ENCODE measurements at places on chromosomes 7 and 10.

GRCh38 chr7:631964-632830, 94.3 kb upstream of the DNAAF5 start:
- DNase-seq: no peak

DNA sequence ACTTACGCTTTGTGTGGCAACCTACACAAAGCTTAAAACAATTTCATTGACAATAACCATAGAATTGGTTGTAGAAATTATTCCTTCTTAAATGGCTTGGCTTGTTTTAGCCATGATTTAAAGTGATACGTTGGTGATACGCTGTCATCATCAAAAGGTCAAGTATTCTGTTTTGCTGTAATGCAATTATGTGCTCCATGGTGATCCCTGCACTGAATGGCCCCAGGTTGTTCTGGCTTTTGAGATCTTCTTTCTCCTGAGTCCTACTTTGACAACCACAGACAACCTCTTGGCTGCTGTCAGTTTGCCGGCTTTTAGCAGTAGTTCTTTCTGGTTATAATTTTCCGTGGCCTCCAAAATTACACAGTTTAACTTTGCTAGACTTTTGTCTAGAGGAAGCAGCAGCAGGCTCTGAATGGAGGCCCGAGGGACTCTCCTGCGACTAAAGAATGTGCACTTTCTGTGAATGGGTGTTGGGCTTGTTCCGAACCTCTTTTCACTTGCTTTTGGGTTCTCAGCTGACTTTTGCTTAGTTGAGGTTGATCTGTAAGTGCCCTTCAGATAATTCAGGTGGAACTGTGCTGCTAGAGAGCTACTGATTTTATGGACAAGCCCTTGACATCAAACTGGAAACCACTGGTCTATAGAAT, 104.7 kb downstream of the TMEM178B start:
- DNase-seq: no peak

- no peak for DNase-seq
Measured at GRCh38 chr7:149880638-149881311, 7.0 kb downstream of the ATP6V0E2 start.

DNA sequence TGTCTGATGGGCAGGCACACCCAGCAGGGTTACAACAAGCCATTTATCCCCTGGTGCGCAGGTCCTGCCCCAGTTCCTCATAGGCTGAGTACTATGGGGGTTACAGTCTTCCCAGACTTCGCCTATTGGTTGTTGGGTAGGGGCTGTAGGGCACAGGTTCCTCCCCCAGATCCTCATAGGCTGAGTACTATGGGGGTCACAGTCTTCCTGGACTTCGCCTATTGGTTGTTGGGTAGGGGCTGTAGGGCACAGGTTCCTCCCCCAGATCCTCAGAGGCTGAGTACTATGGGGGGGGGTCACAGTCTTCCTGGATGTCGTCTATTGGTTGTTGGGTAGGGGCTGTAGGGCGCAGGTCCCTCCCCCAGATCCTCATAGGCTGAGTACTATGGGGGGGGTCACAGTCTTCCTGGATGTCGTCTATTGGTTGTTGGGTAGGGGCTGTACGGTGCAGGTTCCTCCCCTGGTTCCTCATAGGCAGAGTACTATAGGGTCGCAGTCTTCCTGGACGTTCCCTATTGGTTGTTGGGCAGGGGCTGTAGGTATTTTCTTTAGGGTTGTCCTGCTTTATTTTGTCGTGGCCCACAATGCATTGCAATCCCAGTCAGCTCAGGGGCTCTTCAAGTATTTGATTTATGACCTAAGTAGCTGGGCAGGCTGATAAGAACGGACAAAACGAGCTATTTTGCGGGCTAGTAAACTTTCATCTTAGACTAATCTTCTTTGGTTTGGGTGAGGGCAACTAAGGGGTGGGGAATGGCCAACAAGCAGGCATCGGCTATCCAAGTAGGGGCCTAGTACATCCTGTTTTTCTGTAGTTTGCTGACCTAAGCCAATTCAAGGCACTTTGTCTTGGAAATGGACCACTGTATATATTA, 3.4 kb downstream of the LRRC27 start:
- no peak for DNase-seq

- DNase-seq: peak; percentile 68
Measured at GRCh38 chr7:47818796-47819606, 129.3 kb downstream of the PKD1L1 start.

DNA sequence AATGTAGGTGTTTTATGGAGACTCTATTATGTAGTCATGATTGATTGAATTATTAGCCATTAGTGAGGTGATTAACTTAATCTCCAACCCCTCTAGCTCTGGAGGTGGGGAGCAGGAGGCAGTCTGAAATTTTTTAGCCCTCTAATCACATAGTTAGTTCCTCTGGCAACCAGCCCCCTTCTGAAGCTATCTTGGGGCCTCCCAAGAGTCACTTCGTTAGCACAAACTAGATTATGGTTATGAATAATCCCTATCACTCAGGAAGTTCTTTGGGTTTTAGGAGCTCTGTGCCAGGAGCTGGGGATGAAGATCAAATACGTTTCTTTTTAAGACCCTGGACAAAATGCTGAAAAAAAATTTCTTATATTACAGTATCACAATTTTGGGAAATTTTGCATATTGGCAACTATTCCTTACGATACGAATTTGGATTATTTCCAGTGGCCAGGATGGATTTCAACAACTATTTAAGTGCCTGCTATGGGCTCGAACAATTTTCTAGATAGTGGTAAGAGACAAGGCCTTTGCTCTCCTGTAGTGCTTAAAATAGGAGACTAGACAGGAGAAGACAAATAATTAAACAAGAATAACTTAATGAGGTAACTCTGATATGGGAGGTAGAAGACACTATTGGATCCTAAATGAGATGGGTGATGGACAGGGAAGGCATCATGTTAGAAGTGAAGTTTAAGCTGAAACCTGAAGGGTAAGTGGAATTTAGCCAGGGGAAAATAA, 52.9 kb downstream of the BTAF1 start:
- DNase-seq: no peak

GRCh38 chr10:61995220-61995503, 93.7 kb downstream of the ARID5B start:
- no peak for DNase-seq

- DNase-seq: no peak
Measured at GRCh38 chr7:34075523-34076370, 170.4 kb downstream of the BMPER start.

DNA sequence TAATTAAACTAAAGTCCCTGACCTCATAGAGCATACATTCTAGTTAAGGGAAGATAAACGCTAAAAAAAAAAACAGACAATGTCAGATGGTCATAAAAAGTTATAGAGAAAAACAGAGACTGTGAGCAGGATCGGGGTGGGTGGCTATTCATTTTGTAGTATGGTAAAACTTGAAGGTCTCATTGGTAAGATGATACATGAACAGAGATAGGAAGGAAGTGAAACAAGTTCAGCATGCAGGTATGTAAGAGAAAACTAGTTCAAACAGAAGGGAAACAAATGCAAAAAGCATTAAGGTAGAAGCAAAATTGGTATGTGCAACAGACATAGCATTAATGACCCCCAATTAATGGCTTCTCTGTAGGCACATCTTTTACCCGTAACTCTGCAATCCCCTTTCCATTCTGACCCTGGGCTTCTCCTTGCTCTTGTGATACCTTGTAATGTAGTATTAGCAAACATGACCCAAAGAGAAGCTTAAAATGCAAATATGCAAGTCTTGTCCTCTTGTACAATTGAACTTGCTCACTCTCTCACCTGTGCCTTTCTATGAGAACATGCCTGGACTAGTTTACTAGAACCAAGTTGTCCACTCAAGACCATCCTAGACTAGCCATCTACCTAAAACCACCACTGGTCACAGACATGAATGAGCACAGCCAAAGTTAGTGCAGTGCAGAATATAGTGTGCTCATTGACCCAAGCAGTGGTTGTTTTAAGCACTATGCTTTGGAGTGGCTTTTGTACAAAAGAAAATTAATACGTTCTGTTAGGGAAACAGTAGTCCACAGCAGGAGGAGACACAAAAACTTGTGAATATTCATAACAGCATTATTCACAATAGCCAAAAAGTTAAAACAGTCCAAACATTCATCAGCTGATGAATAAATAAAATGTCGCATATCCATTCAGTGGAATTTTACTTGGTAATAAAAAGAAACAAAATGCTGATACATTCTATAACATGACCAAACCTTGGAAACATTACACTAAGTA, 57.0 kb downstream of the BRAF start:
- DNase-seq: peak; percentile 38

DNA sequence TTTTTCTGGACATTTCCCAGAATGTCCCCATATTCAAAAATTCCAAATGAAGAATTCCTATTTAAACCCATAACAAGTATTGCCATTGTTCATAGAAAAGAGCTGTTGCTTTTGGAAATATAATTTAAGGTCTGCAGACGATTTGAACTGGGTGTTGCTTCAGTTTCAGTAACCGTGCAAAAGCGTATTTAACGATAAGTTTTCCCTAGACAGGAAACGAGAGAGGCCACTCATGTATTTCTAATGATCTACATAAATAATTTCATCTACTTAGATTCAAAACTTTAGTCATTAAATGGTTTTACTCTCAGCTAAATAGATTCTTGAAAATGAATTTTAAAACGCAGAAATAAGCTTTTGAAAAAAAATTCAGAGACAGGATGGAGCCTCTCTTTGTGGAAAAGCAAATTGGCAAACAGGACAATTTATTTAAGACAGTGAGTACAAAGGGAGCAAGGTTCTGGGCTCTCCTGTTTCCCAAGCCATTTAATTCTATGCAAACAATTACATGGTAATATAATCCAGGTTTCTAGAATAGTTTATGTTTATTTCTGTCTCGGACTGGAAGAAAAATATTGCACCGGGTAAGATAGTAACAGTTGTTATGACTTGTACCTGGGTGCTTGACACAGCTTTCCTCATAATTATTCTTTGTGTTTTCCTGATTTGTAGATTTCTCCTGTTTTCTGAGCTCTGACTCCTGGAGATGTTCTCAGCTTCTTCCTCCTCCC, 263.0 kb downstream of the BAMBI start:
- DNase-seq: no peak

- DNase-seq: no peak
Measured at GRCh38 chr7:23335136-23335535, 36.0 kb downstream of the MALSU1 start.

DNA sequence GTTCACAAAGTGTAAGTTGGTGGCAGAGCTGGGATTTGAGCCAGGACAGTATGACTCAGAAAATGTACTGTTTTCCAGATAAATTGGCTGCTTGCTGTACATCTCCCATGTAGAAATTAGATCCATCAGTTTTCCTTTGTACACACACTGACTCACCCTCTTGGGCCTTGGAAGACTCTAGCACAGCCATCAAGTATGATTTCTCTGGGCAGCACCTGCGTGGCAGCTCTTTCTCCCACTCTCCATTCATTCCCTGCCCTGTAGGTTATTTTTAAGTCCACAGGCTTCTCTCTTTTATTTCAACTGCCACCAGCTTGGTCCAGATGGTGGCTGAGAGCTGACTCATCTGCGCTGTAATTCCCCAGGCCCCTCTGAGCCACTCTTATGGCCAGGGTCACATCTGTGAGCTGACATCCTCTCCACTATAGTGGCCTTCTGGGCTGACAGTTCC, 28.3 kb upstream of the SDK1 start:
- DNase-seq: peak; percentile 9

Data from epithelial cell of esophagus (primary cell).